ENCODE measurements at places on chromosomes 6 and 20.

- no peak for DNase-seq
Observed at GRCh38 chr20:45366192-45366591, 3.2 kb downstream of the SYS1 start.

DNA sequence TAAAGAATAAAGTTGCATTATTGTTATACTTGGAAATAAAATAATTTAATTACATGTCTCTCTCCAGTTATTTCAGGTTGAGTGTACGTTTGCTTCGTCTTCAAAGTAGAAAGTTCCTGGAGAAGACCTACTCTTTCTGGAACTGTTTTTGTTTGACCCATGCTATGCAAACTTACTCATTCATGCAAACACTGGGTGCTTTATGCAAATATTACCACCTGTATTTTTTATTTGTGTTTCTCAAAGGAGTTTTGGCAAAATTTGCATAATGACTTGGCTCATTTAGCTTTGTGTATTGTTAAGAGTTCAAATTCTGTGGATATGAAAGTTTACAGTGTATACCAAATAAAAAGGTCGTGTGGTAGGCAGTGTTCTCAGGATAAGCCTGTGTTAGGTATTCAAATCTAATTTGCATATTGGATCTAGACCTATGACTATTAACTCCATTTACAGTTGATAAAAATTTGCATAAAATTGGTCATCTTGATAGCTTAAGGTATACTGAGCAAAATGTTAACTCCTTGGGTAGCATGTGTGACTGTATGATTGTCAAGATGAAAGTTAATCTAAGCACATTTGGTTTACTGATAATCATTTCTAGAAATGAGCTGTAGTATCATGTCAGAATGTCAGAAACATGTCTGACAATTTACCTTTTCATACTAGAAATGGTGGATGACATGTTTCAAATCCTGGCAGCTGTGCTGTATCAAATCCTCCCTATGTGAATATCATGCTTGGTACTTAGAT is 65.2 kb downstream of the CDKAL1 start:
- DNase-seq: no peak

DNA sequence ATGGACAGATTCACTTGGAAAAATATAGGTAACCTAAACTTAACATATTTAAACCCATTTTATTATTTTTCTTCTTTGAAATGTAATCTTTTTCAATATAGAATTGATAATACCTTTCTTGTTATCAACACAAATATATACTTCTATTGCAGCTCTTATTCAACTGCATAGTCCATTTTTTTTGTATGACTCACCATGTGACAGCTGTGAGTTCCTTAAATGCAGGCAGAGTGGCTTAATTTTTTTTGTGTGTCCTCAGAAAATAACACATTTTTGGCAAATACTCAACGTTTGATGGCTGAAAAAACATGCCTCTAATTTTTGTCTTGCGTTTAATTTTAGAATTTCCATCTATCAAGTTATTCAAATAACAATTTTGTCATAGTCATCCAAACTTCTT is 454.8 kb downstream of the PHF3 start:
- DNase-seq: no peak

DNA sequence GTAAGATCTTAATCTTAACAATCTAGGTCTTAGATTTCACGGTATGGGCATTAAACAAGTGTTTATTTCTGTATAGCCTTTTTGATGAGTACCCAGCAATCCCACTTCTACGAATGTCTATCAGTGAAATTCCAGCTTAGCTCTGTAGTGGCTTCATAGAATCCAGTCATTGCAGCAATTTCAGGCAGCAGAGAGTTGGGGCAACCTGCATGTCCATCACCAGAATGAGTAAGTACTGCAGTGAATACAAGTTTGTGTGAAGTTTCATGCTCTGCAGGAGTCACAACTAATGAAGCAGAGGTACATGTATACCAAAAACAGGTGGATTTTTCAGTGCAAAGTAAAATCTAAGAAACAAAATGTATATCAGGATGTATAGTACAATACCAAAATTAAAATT is 151.7 kb downstream of the OR2B2 start:
- DNase-seq: no peak

DNA sequence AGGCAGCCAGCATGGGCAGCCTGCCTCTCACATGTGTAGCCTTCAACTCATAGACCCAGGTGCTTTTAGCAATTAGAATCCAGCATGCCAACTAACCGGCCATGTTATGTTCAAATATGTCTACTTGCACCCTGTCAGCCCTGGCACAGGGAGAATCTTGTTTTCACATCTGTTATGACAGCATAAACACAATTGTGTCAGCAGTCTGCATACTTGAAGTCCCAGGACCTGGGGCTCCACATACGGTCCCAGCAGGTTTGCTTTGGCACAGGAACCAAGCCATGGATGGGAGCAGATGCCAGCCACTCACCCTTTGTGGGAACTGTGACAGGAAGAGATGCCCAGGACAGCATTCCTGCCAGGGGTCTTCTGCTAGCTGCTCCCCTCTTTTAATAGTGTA is 67.2 kb upstream of the SYNDIG1 start:
- no peak for DNase-seq

- no peak for DNase-seq
Observed at GRCh38 chr20:24654425-24654824, 185.0 kb downstream of the SYNDIG1 start.

- no peak for DNase-seq
Observed at GRCh38 chr20:13130061-13130706, 90.9 kb upstream of the ISM1 start.

- no peak for DNase-seq
Observed at GRCh38 chr6:7115543-7116231, 7.9 kb downstream of the RREB1 start.

DNA sequence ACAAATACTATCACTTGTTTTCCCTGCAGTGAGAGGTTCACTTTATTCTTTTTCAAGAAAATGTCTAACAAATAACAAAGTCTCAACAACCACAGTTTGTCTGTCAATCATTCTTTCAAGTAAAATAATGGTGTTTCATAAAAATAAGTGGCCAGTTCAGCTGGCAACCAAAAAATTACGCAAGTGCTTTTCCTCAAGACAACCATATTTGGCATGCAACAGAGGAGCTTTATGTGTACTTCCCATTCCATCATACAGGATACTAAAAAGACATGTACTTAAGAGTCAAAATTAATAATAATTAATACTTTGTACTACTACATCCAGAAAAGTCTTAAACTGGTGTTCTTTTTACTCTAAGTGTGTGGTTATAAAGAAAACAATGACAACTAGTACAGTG is 34.6 kb downstream of the ATG5 start:
- no peak for DNase-seq

- no peak for DNase-seq
Observed at GRCh38 chr6:84457276-84457675, 229.8 kb upstream of the CEP162 start.

Measured in activated CD4-positive, alpha-beta T cell treated with anti-CD3 and anti-CD28 coated beads, Interleukin-2, amount 50 U/mL, for 1 hour (primary cell).